Karpas-422 (cell line): ENCODE measurements at places on chromosomes 4 and X. TPM values are rescaled to one million over a fixed set of nuclear protein-coding genes. Genes with fewer than 3 reads are reported as not detected.

The NDUFB11 gene
- total RNA-seq: 122 and 154 TPM in 2 replicates

The FGFBP1 gene
- not detected in 2 replicates for total RNA-seq

The DGKK gene
- not detected in 2 replicates for total RNA-seq

The CENPVL2 gene
- total RNA-seq: not detected in 2 replicates

The MRPS18C gene
- total RNA-seq: 10.4 and 24.8 TPM in 2 replicates

The EDA gene
- not detected in 2 replicates for total RNA-seq

DNA sequence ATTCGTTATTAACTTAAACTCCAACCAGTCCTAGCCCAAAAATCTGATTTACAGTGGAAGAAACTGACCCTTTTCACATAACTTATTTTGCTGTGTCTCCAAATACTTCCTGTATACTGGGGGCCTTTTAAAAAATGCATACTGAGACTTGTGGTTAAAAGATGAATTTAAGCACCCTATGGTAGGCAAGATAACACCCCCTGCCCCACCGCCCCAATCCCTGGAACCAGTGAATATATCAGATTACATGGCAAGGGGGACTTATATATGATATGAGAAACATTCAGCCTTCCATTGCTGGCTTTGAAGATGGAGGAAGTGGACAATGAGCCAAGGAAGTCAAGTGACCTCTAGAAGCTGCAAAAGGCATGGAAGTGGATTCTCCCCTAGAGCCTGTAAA, 3.1 kb upstream of the CLCN3 start:
- no peak for DNase-seq

DNA sequence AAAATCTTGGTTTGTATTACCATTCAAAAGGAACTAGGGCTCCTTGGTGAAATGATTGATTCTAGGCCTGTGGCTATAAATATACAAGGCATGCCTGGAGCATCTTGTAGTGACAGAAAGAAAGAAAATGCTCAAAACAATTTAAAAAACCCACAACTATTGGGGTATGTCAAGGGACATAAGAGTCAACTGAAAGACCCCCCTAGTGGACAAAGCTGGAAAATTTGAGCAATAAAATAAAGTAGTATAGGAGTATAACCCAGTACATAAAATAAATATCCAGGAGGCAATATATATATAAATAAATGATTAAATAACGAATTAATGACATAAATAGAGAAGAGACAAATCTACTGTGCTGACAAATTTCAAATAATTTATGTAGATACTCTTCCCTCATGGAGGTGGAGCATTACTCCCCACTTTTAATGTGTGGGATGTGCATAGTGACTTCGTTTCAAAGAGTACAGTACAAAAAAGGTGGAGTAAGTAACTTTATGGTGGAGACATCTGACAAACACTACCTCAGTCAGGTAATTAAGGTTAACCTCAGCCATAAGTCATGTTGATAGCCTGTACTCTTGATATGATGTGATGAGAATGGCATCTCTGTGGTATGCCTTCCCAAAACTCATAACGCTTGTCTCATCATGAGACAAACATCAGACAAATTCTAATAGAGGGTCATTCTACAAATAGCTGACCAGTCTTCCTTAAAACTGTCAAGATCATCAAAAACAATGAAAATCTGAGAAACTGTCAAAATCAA, 185.0 kb upstream of the GLRA2 start:
- DNase-seq: peak; percentile 67

GRCh38 chr4:152369203-152369901, 166.5 kb downstream of the FBXW7 start:
- no peak for DNase-seq

GRCh38 chrX:40009890-40010289, 87.9 kb downstream of the BCOR start:
- DNase-seq: no peak

- DNase-seq: no peak
These were observed 297.6 kb downstream of the IL1RAPL1 start for GRCh38 chrX:28884823-28885222.

DNA sequence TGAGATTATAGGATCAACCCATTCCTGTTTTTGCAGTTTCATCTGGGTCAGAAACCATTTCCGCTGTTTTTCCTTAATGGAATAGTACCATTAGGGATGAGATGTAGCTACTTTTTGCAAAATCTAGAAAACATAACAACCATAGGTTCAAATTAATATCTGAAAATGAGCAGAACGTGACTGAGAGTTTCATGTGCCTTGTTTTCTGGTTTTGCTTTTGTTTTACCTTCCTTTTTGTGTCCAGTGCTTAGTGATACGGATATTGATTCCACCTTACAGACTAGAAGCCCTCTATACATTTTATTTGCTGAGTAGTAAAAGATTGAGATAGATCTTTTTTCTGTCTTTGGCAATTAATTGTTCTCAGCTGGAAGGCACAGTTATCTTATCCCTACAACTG, 46.5 kb downstream of the SNX25 start:
- no peak for DNase-seq

DNA sequence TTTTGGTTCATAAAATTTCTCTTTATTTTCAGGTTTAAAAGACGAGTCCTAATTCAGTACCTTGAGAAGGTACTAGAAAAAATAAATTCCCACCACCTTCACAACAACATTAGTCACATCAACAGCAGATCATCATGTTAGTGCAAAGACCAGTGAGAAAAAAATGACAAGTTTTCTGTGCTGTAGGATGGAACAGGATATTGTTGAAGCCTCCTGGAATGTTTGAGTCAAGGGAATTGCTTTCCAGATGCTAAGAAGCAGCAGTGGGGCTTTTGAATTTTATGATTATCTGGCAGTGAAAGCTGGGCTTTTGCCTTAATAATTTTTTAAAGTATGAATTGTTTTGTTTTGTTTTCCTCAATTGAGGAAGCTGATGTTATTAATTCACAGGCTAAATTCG, 61.0 kb downstream of the INTS6L start:
- no peak for DNase-seq

DNA sequence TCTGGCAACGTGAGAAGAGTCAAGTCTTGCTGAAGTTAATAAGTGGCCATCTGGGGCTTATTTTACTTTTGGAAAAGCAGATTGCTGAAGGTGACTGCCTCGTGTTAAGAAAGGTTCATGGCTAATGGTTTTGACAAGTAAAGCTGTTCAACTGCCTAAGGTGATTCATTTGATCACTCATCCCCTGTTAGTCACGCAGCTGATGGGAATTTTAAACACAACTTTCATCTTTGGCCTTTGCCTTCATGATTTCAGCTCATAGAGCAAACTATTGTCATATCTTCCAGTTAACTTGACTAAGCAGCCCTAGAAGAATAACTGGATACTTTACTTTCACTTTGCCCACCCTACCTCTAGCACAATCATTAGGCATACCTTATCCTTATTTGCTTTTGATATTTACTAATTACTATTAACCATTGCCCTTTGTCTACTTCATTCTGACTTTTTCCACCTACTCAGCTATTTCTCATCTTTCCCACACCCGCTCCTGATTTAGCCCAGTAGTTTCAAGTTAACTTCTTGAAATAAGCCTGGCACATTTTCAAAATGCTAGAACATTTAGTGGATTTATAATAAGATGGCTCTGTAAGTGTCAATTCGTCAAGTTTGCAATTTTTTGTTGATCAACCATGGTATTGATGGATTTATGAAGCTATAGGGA, 170.6 kb upstream of the S100G start:
- no peak for DNase-seq

- DNase-seq: no peak
These were observed 1.0 kb upstream of the C4orf54 start for GRCh38 chr4:99658666-99659065.

GRCh38 chrX:150831863-150832262, 66.6 kb downstream of the CD99L2 start:
- peak; percentile 11 for DNase-seq

DNA sequence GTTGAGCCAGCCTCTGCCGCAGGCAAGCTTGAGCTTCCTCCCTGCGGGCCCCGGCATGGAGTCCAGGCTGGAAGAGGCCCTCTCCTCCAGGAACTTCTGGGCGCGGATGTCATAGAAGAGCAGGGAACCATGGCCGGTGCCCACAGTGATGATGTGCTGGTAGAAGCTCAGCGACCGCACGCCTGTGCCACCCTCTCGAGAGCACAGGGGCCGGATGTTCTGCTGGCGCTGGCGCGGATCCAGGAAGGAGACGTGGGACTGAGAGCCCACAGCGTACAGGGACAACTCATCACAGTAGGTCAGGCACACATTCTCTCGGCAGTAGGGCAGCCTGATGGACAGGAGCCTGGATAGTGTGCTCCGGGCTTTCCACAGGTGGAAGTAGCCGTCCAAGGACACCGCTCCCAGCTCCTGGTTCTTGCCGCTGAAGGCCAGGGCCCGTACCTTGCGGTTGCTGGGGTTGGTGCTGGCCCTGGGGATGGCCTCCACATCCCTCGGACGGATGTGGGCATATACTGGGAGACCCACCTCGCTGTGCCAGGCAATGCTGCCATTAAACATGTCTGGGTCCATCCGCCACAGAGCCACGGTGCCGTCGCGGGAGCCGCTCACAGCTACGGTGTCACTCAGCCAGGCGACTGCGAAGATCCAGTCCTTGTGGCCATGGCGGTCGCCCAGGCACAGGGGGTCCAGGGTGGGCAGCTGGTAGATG, 1.2 kb downstream of the DCAF12L2 start:
- no peak for DNase-seq

DNA sequence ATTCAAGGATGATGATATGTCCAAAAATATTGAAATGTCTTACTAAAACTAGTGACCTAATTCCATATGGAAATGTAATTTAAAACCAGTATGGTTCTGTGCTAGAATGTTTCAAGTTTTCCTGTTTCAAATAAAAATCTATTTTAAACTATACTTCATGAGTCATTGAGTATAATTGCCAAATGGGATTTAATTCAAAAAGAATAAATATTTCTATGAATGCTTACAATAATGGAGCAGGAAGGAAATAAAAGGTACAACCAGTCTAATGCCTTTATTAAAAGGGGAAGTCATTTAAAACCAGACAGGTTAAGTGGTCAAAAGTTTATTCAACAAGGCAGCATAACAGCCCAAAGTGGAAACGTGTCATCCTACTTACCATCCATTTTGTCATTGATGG, 2347.1 kb downstream of the PCDH7 start:
- DNase-seq: no peak

GRCh38 chr4:123286903-123287466, 109.6 kb upstream of the SPRY1 start:
- no peak for DNase-seq

DNA sequence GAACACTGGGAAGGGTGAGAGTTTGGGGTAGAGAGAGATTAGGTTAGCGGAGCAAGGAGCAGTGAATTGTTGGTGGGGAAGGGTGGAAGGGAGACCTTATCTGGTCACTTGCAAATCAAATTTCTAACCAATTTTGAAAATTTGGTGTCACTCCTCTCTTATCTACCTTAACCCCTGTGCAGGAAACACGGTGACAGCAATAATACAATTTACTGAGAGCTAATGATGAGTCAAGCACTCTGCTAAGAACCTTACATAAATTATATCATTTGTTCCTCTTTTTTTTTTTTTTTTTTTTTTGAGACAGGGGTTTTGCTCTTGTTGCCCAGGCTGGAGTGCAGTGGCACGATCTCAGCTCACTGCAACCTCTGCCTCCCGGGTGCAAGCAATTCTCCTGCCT, 116.4 kb downstream of the C4orf51 start:
- no peak for DNase-seq
